ENCODE measurements at places on chromosomes 11 and 22.

DNA sequence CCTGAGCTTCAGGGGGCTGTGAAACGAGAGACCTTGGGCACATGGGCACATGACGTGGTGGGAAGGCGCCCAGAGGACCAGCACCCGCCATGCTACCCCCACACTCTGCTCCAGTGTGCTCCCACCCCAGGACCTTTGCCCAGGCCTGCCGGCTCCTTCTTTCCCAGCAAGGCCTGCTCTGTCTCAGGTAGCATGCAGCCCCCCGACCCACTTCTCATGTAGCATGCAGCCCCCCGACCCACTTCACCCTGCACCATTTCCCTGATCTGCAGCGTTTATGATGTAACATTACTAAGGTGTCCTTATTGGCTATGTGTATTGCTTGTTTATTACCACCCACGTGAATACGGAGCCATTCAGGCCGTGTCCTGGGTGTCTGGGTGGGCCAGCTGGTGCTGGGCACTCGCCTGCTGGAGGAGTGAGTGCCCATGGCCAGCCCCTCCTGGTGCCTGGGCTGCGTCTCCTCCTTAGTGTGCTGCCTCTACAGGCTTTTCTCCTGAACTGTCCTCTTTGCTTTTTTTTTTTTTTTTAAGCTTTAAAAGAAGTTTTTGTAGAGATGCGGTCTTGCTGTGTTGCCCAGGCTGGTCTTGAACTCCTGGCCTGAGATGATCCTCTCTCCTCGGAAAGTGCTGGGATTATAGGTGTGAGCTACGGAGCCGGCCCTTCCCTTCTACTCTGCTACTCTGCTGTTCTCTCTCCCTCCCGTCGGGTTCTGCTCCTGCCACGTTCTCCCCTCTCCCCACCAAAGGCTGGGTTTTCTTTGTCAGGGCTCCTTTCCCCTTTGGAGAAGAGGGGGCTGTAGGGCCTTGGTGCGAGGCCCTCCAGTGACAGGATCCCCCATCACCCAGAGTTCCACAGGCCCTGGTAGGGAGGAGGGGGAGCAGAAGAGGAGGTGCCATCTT is 29.4 kb downstream of the LRP5 start:
- no peak for DNase-seq

- no peak for DNase-seq
Measured at GRCh38 chr11:87840786-87841185, 334.5 kb downstream of the RAB38 start.

- DNase-seq = no peak
Measured at GRCh38 chr11:30594646-30595411, 8.7 kb upstream of the MPPED2 start.

DNA sequence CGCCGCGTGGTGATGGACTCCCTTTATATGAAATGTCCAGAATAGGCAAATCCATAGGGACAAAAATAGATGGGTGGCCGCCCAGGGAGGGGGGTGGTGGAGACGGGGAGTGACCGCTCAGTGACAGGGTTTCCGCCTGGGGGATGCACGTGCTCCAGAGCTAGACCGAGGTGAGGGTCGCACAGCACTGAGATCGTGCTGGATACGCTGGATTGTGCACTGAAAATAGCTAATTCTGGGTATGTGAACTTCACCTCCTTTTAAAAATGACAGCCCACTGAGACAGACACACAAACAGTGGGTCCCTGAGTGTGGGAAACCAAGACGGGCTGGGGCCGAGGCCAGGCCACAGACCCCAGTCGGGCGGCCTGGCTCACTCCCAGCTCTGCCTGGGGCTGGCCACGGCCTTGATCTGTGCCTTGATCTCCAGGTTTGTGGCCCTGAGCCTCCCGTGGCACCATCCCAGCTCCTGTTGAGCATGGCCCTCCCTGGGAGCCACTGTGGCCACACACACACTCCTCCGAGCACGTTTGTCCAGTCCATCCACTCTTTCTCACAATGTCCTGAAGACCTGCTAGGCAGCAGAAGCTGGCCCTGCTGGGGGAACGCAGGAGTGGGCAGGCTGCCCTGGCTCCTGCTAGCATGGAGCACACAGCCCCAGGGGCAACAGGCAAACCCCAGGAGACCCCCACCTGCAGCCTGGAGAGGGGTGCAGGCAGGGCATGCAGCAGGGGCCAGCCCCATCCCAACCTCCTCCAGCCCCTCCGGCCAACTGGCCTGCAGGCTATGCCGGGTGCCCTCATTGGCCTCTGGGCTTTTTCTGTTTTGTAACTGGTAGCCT is 41.0 kb upstream of the TH start:
- no peak for DNase-seq

DNA sequence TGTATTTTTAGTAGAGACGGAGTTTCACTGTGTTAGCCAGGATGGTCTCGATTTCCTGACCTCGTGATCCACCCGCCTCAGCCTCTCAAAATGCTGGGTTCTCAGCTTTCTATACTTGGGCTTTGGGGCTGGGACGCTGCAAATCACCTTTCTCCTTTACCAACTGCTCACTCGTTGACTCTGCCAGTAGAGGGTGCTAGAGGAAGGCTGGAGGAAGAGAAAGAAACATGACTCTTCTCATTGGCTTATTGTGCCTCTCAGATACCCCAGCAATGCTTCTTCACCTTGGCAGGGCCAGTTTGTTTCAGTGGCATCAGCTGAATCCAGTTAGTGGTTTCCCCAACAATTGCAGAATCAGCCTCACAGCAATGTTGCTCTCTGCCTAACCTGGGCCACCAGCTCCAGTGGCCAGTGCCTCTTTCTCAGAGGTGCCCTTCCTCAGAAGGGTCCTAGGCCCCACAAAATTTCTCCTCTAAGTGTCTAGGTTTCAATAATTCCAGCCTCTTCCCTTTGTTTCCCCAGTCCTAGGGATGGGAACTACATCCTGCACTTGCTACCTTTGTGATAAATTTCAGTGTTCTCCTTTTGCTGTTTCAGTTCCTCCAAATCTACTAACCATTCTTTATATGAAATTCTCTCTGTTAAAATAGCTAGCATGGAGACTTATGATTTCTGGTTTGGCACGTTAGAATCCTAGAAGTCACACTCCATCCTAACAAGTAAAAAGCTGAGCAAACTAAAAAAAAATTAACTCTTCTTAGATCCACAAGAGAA is 71.5 kb upstream of the VSTM5 start:
- peak; percentile 3 for DNase-seq

- no peak for DNase-seq
Measured at GRCh38 chr11:16737818-16738192, 642 bp upstream of the C11orf58 start.

DNA sequence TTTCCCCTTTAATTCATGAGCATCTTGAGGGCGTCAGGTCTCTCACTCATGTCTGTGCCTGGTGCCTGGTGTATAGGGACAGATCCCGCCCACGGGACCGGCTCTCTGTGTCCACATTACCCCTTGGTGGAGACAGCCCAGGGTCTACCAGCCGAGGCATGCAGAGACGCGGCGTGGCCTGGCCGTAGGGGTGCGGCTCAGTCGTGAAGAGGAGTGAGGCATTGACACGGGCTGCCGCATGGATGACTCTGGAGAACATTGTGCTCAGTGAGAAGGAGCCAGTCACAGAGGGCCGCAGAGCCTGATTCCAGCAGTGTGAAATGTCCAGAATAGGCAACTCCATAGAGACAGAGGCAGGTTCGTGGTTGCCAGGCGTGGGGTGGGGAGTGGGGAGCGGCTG is 209.8 kb downstream of the TBC1D22A start:
- DNase-seq = no peak

GRCh38 chr11:93869830-93870229 is 19.4 kb upstream of the VSTM5 start:
- DNase-seq = no peak

DNA sequence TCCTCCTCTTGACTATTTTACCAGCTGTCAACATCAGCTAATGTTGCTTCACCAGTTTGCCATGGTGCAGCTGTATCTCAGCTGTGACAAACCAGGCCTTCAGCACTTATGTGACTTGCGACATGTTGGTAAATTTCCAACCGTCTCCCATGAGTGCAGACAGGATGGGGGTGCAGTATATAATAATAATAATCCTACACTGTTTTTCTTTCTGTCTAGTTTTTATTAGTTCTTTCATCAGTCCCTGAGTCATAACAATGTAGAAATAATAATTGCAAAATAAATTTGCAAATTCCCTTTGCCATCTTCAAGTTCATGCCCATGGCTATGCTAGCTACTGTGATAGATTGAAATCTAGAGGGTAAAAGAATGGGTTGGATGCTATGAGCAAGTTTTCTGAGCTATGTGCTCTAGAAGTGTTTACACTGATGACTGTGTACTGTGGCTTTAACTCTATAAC is 4.9 kb downstream of the MMP13 start:
- no peak for DNase-seq

DNA sequence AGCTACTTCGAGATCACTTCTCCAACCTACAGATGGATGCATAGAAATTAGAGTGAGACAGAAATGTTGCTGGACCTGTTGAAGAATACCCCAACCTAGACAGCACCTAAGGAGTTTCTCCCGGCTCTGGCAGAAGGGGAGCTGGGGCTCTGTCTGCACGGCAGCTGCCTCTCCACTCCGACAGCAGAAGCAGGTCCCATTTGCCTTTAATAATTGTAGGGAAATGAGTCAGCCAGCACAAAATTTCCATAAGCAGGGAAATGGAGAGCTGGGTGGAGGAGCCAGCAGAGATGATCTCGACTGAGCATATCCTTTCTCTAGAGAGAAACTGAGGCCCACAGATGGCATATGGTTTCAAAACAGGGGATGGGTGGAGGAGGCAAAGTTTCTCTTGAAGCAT is 80.1 kb downstream of the EFCAB6 start:
- DNase-seq = no peak

GRCh38 chr22:19962246-19962908 is 20.8 kb upstream of the TXNRD2 start:
- DNase-seq = peak; percentile 72

DNA sequence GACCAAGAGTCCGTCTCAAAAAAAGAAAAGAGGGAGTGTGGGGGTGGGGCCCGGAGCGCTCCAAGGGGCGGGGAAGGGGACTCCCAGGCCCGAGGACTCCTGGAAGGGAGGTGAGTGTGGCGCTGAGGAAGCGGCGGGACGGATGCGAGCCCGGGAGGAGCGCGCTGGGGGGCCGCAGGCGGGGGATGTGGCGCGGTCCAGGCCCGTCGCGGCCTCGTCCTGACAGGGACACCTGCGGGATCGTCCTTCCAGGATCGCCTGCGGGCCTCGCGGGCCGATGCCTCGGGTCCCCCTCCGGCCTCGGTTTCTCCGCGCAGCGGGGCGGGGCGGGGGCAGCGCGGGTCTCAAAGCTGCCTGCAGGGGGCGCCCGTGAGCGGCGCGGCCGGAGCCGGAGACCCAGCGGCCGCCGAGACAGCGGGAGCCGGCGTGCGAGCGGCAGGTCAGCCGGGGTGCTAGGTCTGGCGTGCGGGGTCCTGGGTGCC is 3.8 kb upstream of the ADORA2A start:
- DNase-seq = peak; percentile 70

- no peak for DNase-seq
Measured at GRCh38 chr11:92859156-92859690, 110.2 kb upstream of the MTNR1B start.

GRCh38 chr11:1845561-1846452 is 7.0 kb downstream of the TNNI2 start:
- no peak for DNase-seq

DNA sequence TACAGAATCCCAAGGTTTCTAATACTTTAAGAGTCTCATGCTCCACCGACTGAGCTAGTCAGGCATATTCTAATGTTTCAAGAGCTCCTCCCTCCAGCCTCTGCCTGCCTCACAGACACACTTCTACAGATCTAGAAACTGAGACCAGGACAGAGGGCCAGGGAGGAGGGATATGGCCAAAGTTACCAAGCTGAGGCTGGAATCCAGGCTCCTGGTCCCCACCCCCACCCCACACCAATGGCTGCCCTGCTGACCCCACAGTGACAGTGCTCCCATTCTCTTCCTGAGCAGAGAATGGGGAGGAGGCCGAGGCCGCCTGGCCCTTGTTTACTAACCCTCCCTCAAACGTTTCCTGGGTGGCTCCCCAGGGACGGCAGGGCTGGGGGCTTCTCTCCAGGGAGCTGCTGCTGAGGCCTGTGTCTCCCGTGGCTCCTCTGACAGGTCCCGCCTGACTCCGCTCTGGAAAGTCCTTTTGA is 2.2 kb downstream of the PLEKHB1 start:
- DNase-seq = no peak

DNA sequence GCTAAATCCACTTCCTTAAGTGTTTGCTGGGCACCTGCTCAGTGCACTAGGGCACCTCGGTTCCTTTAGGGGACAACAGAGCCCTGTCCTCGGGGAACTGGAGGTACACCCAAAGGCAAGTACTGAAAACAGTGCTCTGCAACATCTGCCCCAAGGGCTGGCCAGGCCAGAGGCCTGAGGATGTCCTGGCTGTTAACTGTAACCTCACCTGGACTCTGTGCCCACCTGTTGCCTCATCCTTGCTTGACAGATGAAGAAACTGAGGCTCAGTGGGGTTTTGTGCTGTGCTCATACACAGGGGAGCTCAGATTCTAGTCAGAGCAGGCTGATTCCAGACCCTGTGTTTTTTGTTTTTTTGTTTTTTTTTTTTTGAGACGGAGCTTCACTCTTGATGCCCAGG is 2.6 kb downstream of the SEC14L4 start:
- no peak for DNase-seq

DNA sequence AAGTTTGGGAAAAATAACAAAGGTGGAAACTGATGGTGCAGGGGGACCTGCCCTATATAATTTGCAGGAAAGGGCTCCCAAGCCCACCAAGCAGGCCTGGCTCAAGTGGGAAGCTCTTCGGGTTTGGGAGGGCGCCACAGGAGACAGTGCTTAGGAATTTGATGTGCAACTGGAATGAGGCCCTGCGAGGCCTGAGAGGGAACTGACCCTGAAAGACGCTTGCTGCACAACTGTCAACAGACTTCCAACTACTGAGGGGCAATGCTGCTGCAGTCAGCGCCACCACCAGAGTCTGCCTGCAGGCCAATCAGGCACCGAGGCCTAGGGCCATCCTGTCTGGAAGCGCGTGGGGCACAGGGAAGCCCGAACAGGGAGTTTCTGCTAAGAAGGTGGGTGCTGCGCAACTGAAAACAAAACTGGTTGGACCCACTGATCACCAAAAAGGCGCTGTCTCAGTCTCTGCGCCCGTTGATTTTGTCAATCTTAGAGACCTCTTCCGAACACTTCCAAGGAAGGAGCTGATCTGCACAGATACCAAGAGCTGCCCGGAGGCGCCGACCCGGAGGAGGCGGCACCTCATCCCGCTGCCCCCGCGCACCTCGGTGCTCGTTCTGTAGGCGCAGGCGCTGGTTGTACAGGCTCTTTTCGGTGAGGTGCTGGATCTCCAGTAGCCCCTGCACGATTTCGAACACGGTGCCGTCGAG is 667 bp downstream of the DGCR6L start:
- no peak for DNase-seq

- no peak for DNase-seq
Measured at GRCh38 chr11:31218847-31219246, 150.7 kb downstream of the DCDC1 start.

- DNase-seq = no peak
Measured at GRCh38 chr11:97363331-97363730, 973.5 kb downstream of the JRKL start.

DNA sequence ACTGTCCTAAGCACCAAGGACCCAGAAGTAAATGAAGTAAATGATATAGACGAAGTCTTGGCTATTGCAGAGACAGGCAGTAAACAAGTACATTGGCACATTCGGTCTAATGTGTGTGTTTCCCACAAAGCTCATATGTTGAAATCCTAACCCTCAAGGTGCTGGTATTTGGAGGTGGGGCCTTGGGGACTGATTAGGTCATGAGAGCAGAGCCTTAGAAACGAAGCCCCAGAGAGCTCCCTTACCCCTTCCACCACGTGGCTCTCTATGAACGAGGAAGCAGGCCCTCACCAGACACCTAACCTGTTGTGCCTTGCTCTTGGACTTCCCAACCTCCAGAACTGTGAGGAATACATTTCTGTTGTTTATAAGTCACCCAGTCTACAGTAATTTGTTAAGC is 14.9 kb downstream of the CLMP start:
- no peak for DNase-seq

- no peak for DNase-seq
Measured at GRCh38 chr11:1548221-1549070, 23.6 kb downstream of the DUSP8 start.

Data from activated T-cell treated with anti-CD3 and anti-CD28 coated beads for 48 hours (primary cell).